ENCODE measurements at places on chromosomes 4 and X.

DNA sequence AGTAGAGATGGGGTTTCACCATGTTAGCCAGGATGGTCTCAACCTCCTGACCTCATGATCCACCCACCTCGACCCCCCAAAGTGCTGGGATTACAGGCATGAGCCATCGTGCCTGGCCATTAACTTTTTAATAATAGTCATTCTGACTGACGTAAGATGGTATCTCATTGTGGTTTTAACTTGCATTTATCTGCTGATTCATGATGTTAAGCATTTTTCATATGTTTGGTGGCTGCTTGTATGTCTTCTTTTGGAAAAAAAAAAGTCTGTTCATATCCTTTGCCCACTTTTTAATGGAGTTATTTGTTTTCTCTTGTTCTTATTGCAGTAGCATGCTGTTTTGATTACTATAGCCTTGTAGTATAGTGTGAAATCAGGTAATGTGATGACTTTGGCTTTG lies 45.8 kb downstream of the ANXA10 start:
- peak; percentile 46 for DNase-seq

DNA sequence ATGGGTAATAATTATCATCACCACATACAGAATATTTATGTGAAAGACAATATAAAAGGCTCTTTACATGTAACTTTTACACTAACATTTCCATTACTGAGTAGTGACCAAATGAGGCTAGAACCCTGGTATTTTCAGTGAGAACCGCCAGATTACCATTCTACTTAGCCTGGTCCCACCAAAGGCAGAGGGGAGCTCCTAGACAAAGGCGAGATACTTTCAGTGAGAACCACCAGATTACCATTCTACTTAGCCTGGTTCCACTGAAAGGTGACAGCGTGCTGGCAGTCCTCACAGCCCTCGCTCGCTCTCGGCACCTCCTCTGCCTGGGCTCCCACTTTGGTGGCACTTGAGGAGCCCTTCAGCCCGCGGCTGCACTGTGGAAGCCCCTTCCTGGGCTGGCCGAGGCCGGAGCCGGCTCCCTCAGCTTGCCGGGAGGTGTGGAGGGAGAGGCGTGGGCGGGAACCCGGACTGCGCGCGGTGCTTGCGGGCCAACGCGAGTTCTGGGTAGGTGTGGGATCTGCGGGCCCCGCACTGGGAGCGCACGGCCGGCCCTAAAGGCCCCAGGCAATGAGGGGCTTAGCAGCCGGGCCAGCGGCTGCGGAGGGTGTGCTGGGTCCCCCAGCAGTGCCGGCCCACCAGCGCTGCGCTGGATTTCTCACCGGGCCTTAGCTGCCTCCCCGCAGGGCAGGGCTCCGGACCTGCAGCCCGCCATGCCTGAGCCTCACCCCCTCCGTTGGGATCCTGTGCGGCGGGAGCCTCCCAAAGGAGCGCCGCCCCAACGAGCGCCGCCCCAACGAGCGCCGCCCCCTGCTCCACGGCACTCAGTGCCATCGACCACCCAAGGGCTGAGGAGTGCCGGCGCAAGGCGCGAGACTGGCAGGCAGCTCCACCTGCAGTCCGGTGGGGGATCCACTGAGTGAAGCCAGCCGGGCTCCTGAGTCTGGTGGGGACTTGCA lies 1276.1 kb downstream of the PCDH7 start:
- DNase-seq = no peak

- no peak for DNase-seq
Observed at GRCh38 chrX:101430457-101431078, 22.5 kb downstream of the HNRNPH2 start.

DNA sequence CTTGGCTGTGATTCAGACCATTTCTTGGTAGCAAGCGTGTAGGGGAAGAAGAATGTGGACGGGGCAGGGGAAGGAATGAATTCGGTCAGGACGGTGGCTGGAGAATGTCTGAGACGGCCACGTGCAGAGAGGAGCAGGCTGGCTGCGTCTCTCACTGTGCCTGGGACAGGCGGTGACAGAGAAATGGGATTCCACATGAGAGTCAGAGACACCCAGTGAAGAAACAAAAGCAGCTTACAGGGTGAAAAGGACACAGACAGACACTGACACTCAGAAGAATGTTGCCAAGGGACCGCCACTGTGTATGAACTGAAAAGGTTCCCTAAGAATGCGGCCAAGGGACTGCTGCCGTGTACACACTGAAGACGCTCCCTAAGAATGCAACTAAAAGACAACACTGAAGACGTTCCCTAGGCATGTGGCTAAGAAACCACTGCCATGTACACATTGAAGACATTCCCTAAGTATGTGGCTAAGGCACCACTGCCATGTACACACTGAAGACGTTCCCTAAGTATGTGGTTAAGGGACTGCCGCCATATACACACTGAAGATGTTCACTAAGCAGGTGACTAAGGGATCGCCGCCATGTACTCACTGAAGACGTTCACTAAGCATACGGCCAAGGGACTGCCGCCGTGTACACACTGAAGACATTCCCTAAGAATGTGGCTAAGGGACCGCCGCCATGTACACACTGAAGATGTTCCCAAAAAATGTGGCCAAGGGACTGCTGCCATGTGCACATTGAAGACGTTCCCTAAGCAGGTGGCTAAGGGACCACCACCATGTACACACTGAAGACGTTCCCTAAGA lies 49.1 kb downstream of the DHRSX start:
- no peak for DNase-seq

- no peak for DNase-seq
Observed at GRCh38 chr4:23060776-23061175, 368.0 kb downstream of the GBA3 start.

DNA sequence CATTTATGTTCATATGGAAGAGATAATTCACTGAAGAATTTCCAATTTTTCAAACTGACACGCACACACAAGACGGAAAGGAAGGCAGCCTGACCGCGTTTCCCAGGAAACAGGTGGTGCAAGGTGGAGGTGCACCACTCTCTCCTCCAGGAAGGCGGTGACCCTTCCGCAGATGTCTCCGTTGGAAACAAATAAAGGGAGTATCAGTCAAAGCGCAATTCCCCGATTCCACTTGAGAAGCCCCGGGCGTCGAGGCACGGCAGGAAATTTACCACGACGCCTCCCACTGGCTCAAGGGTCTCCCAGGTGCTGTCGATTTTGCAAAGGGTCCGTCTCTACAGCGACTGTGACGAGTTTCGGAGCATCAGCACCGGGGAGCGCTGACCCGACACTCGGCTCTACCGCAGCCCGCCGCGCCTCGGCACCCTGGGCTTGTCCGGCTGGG lies 770 bp upstream of the TIGD2 start:
- no peak for DNase-seq

GRCh38 chr4:28921886-28922285 lies 1798.3 kb upstream of the PCDH7 start:
- DNase-seq = no peak

DNA sequence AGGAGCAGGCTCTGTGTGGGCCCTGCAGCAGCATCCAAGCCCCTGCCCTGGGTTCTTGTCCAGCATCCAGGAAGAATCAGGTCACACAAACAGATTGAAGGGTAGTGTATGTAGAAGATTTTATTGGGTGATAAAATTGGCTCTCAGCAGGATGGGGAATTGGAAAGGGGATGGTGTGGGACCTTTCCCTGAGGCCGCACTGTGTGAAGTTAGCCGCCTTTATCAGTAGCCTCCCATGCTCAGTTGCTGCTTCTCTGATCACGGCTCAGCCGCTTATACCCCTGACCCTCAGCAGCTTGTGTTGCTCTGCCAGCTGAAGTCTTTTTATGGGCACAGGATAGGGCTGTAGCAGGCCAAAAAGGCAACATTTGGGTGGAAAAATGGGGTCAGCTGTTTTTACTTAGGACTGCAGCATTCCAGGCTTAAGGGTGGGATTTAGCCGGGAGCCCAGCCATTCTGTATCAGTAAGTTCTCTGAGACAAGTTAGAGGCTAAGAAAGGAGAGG lies 35.2 kb upstream of the CCNG2 start:
- no peak for DNase-seq

- DNase-seq = no peak
Observed at GRCh38 chrX:79147477-79147876, 3.0 kb downstream of the GPR174 start.

DNA sequence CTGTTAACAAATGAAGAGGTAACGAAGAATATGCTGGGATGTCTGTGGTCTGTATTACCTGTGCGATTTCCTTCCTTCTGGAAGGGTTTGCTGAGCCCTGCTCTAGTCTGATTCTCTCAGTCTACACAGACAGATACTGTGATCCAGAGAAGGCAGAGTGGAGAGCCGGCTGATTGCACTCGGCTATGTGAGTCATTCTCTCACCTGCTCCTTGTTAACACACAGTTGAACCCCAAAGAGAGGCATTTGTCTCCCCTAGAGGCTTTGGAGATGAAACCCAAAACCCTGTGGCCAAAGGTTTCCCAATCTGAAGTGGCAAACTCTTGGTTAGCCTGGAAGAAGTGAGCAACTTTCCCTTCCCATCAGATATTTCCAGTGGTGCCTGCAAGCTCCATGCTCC lies 78.1 kb upstream of the GPC4 start:
- DNase-seq = no peak
